ENCODE measurements at places on chromosomes 16 and 17.

GRCh38 chr17:41553176-41553575, 18.7 kb downstream of the KRT9 start:
- DNase-seq: no peak

- DNase-seq: no peak
Observed at GRCh38 chr16:62363501-62363900, 327.3 kb upstream of the CDH8 start.

DNA sequence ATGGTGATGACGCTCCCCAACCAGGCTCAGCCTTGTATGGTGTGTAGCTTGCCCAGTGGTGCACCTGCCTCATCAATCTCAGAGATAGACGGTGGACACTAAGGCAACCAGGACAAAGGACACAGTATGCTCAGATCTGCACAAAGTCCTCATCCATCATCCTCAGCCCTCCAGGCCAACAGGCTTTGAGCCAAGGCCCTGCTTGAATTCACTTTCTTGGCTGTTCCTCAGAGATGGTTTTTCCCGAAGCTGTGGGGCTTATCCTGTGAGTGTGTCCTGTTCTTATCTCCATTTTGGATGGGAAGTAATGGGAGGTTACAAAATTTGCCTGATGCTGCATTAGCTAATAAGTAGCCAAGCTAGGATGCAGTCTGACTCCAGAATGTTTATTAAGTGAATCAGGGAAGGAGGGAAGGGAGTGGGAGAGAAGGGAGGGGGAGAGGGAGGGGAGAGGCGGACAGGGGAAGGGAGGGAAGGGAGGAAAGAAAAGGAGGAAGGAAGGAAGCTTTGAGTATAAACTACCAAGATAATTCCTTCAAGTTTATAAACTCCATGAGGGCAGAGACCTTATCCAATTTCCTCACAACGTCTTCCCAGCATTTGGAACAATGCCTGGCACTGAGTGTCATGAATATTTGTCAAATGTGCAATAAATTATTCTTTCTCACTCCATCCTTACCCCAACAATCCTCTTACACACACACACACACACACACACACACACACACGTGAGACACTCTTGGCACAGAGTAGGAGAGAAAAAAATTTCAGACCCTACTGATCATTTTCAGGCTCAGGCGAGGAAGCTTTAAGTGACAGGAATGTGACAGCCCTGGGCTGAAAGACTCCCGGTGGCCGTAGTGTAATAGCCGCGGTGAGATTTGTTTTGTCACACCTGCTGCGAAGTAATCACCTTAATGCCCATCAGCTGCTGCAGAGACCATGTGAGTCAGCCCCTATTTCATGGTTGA, 84.3 kb downstream of the BMERB1 start:
- no peak for DNase-seq

GRCh38 chr16:20372701-20373100, 20.2 kb upstream of the UMOD start:
- DNase-seq: no peak

DNA sequence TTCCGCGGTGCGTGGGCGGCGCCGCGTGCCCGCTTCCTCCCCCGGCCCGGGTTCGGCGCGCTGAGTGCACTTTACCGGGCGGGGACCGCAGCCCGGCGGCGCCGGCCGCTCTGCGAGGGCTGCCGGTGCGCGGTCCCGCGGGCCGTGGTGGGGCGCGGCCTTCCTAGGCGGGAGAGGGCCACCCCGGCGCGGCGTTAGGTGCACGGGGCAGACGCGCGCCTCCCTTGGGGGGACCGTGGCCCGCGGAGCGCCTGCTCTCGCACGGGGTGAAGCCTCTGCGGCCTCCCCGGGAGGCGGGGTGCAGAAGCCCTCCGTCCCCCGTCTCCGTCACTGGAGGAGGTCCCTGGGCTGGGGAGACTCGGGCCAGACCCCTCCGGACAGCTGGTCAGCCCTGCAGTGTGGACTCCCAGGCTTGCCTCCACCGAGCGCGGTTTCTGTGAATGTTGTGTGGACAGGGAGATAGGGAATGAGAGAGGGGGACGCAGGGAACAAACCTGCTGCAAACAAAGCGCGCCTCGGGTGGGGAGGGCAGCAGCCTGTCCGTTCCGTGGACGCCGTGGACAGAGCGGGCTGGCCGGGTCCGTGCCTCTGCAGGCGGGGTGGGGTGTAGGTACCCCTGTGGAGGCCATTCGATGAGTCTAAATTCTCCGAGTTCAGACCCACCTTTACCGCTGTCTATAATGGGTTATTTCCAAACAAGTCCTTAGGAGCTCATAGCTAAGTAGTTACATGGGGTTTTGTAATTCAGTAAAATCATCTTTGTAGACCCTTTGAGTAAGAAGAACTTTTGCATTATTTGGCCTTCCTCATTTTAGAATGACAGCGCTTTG, 721 bp downstream of the TBCD start:
- DNase-seq: peak; percentile 69

- no peak for DNase-seq
Observed at GRCh38 chr16:55021595-55022475, 91.2 kb downstream of the IRX5 start.

DNA sequence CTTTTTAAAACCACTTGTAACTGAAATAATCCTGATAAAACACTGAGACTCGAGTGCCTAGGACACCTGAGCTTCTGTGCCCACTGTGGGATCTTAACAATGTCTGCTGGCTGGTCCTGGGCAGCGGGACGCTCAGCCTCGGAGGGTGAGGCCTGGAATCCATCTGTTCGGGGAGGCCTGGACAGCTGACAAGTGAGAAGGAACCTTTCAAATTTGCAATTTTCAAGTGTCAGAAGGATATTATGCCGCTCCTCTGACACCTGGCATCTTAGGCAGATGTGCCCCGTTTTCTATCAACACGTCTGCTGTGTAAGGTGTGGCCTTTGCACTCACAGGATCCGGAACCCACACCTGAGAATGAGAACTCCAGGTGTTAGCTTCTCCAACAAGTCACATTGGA, 33.1 kb upstream of the C16orf78 start:
- DNase-seq: no peak

DNA sequence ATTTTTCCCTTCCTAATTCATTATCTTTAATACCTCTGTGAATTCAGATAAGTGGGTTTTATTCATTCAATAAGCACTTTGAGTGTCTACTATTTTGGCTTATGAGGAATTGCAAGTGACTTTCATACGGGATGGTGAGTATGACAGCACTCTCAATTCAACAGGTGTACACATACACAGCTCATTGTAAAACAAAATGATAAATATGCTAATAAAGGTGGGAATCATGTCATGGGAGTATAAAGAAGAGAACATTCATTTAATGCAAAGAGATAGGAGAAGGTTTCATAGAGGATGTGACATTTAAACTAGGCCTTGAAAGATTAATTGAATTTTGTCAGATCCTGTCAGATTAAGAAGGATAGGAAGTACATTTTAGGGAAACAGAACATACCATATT, 19.4 kb downstream of the NACA2 start:
- no peak for DNase-seq

GRCh38 chr16:85168732-85169256, 56.5 kb upstream of the CIBAR2 start:
- peak; percentile 84 for DNase-seq

DNA sequence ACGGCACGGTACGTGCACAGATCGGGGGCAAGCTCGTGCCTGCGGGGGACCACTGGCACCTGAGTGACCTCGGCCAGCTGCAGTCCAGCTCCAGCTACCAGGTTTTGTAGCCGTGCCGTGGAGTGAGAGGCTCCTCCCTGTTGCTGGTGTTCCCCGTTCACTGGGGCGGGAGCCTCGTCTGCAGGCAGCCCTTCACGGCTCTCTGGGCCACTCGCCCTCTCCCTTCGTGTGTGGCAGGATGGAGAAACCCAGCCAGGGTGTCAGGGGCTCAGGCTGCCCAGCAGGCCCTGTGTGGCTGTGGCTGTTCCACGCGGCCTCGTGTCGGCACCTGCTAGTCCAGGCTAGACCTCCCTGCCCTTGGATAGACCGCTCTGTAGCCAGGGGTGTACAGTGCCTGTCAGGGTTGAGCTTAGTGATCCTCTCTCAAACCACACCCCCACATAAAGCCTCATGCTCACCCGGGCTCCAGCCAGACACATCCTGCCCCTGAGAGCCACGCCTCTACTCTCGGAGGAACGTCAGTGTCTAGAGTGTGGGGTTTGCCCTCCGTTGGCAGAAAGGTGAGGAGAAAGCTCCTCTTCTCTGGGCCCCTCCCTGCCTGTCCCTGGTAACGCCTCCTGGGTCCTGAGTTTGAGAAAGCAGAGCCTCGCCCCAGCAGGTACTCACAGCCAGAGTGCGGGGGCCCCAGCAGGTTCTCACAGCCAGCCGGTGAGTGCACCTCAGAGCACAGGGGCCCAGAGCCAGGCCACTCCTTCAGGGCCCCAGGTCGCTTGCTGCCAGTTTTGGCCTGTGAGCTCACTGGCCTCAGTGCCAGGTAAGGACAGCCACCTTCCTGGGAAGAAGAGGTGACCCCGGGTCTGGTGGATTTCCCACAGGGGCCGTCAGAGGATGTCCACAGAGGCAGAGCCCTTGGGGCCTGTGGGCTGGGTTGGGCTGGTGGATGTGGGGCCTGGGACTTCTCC, 27.7 kb downstream of the NME3 start:
- peak; percentile 54 for DNase-seq

GRCh38 chr17:27473748-27474609, 17.7 kb downstream of the KSR1 start:
- no peak for DNase-seq

- DNase-seq: no peak
Observed at GRCh38 chr16:2473446-2473926, 1.4 kb upstream of the TBC1D24 start.

- DNase-seq: peak; percentile 52
Observed at GRCh38 chr16:89265647-89266046, 48.1 kb downstream of the ZNF778 start.

DNA sequence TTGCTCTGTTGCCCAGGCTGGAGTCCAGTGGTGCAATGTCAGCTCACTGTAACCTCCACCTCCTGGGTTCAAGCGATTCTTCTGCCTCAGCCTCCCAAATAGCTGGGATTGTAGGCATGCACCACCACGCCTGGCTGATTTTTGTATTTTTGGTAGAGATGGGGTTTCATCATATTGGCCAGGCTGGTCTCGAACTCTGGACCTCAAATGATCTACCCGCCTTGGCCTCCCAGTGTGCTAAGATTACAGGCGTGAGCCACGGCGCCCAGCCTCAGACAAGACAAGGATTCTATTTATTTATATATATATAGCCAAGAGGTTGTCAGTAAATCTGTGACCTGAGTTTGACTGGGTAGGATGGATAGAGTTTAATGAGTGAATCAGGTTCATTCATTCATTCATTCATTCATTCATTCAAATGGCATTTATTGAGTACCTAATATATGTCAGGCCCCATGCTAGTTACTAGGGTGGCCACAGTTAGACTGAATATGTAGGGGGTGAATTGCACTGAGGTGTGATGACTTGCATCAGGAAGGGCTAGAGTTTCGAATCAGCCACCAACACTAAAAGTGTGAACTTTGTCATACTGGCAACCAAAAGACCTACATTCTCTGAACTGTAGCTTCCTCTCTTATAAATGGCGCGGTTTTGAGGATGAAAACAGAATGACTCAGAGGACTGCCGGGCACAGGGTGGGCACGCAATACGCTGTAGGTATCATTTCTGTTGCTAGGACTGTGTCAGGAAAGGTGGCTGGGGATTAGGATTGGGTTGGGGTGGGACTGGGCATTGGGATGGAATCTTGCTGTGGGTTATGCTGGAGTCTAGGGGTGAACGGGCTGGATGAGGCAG, 37.8 kb downstream of the ITGAE start:
- no peak for DNase-seq

DNA sequence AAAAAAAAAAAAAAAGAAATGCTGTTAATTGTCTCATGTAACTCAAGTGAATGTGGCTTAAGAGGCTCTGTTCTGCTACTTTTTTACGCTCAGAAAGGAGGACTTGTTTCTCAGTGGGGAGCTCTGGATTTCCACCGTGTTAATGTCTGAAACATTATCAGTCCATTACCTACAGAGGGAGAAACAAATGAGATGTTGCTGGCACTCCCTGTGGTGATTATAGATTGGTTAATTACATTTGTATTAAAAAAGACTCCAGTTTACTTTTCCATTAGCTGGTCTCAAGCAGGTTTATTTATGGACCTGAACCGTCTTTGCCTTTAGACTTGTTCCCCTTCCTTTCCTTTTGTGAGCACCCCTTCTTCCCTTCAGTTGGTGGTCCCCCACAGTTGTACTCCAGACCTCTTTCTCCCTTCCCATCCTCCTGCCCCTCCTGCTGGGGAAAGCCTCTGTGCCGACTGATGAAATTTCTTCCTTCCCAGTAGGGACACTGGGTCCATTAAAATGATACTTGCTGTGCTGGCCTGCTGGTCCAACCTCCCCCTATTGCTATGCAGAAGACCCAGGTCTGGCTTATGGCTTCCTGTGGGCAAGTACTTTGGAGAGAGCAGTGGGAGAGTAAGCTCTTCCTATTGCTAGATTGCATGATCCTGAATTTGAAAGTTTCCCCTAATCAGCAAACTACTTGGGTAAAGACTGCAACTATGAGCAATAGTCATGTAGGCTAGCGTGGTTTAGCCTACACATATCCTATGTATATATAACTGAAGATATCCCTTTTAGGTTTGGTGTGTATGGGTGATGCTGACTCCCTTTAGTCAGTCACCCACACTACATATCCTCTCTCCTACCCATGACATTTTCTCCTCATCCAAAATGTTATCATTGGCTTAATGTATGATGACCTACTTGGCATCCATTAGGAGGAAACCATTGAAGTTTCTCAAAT, 8.1 kb downstream of the CDC6 start:
- DNase-seq: peak; percentile 41

GRCh38 chr17:64058621-64059020, 38.2 kb upstream of the ICAM2 start:
- DNase-seq: no peak

DNA sequence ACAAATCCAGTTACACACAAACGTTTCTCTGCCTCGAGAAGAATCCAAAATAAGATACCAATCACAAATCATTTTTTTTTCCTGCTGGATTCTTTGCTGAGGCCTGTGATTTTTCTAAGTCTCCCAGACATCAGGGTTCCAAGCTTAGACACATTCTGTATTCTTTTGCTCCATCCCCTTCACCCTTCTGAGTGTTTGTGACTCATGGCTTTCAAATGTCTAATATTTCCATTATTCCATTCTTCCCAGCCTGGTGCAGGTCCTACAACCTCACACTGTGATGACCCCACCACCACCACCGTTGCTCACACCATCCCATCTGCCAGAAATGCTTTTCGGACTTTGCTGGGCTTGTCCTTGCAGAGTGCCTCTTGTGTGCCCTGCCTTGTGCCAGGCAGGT, 480.1 kb downstream of the SOX9 start:
- no peak for DNase-seq

GRCh38 chr16:2325791-2326190, 14.7 kb downstream of the ABCA3 start:
- no peak for DNase-seq
